Activated effector memory CD4-positive, alpha-beta T cell treated with Interleukin-2 at 50 U/mL for 16 hours (primary cell): ENCODE measurements at places on chromosomes 7 and 10.

DNA sequence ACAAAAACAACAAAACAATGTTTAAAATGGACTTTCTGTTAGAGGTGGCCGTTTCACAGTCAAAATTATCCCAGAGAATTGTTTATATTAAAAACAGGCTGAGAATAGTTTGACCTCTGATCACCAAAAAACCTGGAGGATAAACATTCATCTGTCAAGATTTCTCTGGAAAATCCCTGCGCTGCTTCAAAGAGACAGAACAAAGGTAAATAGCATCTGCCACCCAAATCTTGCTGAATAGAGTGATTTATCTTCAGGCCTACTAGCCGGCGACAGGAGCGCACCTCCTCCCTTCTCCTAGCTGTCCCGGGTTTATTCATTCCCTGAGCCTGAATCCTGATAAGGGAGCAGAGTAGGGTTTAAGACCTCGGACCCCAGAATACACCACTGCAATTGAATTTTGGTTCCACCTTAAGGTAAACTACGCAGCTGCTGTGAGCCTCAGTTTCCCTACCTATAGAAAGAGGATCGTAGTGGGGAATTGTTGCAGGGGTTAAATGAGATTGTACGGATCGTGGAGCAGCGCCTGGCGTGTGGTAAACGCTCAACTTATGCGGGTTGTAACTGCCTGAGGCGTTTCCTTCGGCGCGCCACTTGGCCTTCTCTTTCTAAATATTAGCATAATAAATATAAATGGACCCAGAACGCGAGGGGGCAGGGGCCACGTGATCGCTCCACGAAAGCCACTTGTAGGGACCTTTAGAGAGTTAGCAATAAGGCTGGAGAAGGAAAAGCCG, 498 bp upstream of the ST7 start:
- no peak for DNase-seq

- DNase-seq, result no peak
Measured at GRCh38 chr7:147711447-147711846, 879.1 kb upstream of the C7orf33 start.

DNA sequence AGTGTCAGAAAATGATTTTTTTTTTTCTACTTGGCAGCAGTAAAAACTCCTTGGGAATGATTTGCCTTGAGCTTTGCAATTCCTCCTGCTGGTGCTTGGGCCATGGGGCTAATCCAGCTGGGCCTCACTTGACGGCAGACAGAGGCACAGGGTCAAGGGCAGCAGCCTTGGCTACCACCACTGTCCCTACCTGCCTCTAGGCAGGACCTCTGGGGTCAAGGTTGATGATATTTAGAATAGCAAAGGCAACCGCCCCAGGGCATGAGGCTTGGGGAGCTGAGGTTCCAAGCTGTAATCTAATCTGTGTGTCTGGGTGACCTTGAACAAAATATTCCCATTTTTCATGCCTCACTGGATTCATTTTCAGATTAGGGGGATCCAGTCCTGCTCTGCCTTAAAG, 327.4 kb downstream of the PLXNA4 start:
- no peak for DNase-seq

- DNase-seq, result no peak
Measured at GRCh38 chr10:74543276-74543675, 283.1 kb upstream of the KAT6B start.

GRCh38 chr10:80598084-80598798, 60.5 kb downstream of the SH2D4B start:
- DNase-seq, result no peak

- no peak for DNase-seq
Measured at GRCh38 chr10:64846700-64847099, 1325.5 kb downstream of the REEP3 start.

DNA sequence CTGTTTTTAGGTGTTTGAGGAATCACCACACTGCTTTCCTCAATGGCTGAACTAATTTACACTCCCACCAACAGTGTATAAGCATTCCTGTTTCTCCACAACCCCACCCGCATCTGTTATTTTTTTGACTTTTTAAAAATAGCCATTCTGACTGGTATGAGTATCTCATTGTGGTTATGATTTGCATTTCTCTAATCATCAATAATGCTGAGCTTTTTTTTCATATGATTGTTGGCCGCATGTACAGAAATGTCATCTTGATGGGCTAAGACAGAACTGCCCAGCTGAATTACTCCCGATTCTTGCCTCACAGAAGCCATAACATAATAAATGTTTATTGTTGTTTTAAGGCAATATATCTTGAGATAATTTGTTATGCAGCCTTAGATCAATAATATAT, 93.1 kb upstream of the DKK1 start:
- DNase-seq, result no peak

GRCh38 chr7:8357536-8357935, 75.9 kb upstream of the NXPH1 start:
- DNase-seq, result no peak

GRCh38 chr7:41134300-41135255, 568.3 kb downstream of the INHBA start:
- no peak for DNase-seq

DNA sequence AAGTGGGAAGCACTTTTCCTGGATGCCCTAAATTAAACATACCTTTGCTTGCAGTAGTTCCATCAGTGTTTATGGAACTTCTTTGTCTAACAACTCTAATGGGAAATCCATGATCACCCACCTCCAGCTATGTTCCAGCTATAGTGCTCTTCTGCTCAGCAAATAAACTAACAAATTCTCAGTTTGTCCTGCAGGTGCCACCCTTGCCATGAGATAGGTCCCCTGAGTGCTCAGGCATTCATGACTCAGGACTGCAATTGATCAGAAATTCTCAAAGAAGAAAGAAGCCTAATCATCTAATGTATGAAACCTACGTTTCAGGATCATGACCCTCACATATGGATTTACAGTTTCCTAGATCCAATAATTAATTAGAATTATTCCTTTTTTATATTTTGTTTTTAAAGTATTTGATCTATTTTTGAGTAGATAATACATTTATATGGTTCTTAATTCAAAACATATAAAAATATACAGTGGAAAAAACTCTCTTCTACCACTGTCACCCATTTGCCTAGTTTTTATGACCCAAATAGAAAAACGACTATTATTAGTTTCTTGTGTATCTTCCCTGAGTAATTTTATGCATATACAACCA, 48.7 kb upstream of the DYNC1I1 start:
- no peak for DNase-seq

- no peak for DNase-seq
Measured at GRCh38 chr7:75945297-75946168, 30.6 kb downstream of the POR start.

- DNase-seq, result no peak
Measured at GRCh38 chr10:13247784-13248183, 13.6 kb upstream of the UCMA start.

DNA sequence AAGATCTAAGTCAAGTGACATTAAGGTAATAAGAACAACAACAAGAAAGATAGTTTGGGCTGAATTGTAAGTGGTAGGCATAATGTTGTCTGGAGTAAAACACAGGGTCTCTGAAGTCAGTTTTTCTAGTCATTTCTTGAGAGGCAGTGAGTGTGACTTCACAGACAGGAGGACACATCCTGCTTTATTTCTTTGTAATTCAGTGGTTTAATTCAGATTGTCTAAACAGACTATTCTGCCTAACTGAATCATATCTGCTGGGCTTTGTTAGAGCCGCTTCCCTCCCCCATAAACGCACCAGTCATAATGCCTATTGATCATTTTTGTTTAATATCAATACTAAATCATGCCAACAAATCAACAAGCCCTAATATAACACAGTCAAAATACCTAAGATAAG, 46.8 kb downstream of the AGK start:
- no peak for DNase-seq

- no peak for DNase-seq
Measured at GRCh38 chr7:96182424-96183158, 139.3 kb downstream of the SLC25A13 start.

GRCh38 chr10:132030898-132031463, 34.8 kb upstream of the JAKMIP3 start:
- no peak for DNase-seq

DNA sequence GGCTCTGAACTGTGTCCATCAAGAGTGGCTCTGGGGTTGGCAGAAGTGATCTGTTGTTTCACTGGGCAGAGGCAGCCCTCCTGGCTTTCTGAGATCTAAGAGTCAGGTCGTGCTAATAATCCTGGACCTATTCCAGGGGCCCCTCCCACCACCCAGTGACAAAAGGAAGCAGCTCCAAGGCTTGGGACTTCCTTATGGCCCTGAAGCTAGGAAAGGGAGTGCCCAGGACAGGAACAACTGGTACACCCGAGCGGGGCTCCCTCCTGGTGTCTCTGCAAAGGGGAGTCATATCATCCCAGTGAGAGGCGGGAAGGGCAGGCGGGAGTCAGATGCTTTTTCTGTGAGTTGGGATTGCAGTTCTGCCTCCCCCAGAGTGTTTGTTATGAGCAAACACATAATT, 32.3 kb downstream of the RPS24 start:
- DNase-seq, result no peak

DNA sequence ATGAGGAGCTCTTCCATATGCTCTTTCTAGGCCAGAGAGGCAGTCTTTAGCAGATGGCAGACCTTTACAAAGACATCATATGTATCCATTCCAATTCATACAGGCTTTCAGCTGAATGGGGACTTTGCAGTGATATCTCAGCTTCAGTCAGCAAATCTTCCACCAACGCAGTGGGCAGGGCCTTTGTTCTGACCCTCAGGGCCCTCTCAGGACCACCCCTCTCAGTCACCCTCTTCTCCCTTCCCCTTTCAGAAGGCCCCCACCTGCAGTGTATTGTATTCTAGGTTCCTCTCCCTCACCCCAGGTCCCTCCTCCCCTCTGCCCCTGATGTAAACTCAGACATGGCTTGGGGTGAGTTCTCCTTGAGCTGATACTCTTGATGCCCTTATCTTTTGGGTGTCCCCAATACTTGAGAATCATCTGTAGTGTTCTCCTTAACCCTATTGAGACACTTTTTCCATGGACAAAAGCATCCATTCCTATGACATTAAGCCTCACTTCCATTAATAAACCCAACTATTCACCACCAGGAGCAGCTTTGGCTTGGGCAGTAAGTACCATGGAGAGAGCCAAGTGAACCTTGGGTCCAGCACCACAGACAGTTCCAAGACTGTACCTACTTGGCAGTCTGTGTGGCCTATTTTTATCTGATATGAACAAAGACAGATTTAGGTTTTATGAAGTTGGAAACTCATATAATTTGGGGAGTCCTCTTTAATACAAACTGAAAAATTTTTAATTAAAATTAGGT, 62.7 kb downstream of the ADCYAP1R1 start:
- DNase-seq, result no peak

DNA sequence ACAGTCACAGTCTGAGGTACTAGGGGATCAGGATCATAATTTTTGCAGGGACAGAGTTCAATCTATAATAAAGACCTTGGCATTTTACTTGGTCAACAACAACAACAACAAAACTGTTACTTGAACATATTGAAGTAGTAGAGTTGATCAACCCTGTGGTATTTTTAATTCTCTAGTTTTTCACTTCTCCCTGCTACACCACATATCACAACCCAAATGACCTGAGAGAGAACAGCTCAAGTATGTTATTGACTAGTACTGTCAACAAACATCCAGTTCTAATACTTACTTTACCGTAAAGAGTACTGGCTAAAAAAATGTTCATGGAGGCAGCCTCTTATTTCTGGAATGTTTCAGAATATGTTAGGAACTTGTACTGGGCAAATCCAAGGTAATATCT, 90.5 kb upstream of the FAM3C start:
- no peak for DNase-seq

- DNase-seq, result no peak
Measured at GRCh38 chr7:34338961-34339526, 319.0 kb upstream of the NPSR1 start.

- DNase-seq, result no peak
Measured at GRCh38 chr7:1080252-1080920, 7.5 kb upstream of the GPER1 start.

GRCh38 chr7:142571581-142571980, 177.7 kb upstream of the PRSS1 start:
- no peak for DNase-seq

DNA sequence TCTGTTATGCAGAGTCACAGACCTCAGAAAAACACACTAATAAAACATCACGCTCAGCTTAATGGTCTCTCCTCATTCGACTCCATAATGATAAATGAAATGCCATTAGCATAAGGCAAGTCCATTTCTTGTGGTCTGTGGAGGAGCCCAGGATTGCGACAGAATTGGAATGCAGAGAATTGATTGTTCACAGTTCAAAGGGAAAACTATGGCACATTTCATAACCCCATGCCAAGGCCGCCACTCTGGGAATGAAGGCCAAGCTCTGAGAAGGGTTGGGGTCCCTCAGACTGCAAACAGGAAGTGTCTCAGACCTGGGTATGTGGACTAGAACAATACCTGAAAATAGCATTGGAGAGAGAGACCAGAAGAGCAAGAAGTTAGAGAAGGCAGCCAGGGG, 398.9 kb downstream of the ADRA2A start:
- DNase-seq, result no peak

DNA sequence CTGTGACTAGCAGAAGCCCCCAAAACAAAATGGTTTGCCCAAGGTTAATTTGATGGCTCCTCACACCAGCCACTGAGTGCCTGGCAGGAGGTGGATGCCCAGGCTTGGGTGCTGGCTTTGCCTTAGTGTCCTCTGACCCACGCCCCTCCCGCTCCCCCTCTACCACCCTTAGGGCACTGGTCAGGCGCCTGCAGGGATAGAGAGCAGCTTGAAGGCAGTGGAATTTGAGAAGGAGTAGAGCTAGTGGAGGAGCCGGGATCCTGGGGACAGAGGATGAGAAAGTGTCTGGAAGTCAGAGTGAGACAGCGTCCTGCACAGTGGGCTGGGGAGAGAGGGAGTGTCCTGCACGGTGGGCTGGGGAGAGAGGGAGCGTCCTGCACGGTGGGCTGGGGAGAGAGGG, 139.4 kb downstream of the DNAJB6 start:
- no peak for DNase-seq

GRCh38 chr10:116848032-116848943, 1.0 kb upstream of the ENO4 start:
- no peak for DNase-seq

GRCh38 chr7:25356534-25357151, 128.4 kb upstream of the NPVF start:
- DNase-seq, result no peak

- no peak for DNase-seq
Measured at GRCh38 chr7:16839646-16840045, 34.8 kb upstream of the AGR2 start.
